Activated CD4-positive, alpha-beta T cell treated with anti-CD3 and anti-CD28 coated beads, Interleukin-2, amount 10 ng/mL, durations not matched to agents 7 days and 5 days (primary cell): ENCODE measurements at places on chromosomes 5 and 9. TPM values are rescaled to one million over a fixed set of nuclear protein-coding genes. Genes with fewer than 3 reads are reported as not detected.

The RHOBTB3 gene
- 0.74 TPM for total RNA-seq

The TPPP gene
- 0.05 TPM for total RNA-seq

The ADAM19 gene
- total RNA-seq = 118 TPM

The AOPEP gene
- 9.7 TPM for total RNA-seq

The PRDM9 gene
- not detected for total RNA-seq

The AQP3 gene
- total RNA-seq = 194 TPM

The FOXD4L6 gene
- total RNA-seq = not detected

The AFAP1L1 gene
- not detected for total RNA-seq

The DND1 gene
- total RNA-seq = 2.0 TPM

The RECK gene
- total RNA-seq = 7.0 TPM
